ENCODE measurements at places on chromosomes 3 and 15. TPM values are rescaled to one million over a fixed set of nuclear protein-coding genes. Genes with fewer than 3 reads are reported as not detected.

GABRR3 gene
- not detected for polyA plus RNA-seq

GOLGA8R gene
- polyA plus RNA-seq, result 13.7 TPM

ZNF80 gene
- polyA plus RNA-seq, result 0.11 TPM

PLS1 gene
- 22.2 TPM for polyA plus RNA-seq

ITIH3 gene
- 5.4 TPM for polyA plus RNA-seq

SERF2 gene
- 762 TPM for polyA plus RNA-seq

MKRN2 gene
- 34.7 TPM for polyA plus RNA-seq

RFX7 gene
- polyA plus RNA-seq, result 24.2 TPM

ADAMTSL3 gene
- polyA plus RNA-seq, result 30.4 TPM

Data from right lung (tissue), 10 donors.